Ecto neural progenitor cell (in vitro differentiated cells): ENCODE measurements at places on chromosomes 1 and 21.

DNA sequence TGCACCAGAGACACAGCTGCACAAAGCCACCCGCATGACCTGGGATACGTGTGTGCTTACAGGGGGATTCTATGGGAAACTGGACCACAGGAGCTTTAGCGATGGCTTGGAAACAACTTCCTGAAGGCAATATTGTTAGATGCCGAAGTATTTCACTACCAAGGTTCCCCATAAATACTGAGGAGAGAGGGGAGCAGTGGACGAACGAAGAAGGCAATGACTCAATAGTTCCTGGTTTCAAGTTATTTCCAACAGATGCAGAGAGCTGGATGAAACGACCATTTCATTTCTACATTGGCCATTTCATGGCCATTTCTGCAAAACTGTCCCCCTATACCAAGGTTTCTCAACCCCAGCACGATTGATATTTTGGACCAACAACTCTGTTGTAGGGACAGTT lies 61.3 kb downstream of the CD34 start:
- DNase-seq: no peak

GRCh38 chr1:7386226-7387052 lies 384.7 kb upstream of the VAMP3 start:
- peak; percentile 37 for DNase-seq

DNA sequence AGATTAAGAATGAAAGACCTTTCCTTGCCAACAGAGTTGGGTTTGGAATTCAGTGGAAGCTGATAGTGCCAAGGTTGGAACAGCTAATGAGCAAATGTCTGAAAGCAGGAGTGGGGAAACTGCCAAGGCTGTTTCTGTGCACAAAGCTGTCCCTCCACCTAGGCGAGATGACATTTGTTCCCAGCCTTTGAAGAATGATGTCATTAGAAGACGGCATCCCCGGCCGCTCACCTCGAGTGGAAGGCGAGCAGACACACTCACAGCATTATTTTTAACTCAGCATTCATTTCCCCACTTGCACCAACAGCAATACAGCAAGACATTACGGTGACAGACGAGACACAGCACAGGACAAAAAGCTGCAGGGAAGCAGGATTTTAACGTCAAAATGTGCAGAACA lies 463.9 kb downstream of the PCP4 start:
- DNase-seq: no peak

DNA sequence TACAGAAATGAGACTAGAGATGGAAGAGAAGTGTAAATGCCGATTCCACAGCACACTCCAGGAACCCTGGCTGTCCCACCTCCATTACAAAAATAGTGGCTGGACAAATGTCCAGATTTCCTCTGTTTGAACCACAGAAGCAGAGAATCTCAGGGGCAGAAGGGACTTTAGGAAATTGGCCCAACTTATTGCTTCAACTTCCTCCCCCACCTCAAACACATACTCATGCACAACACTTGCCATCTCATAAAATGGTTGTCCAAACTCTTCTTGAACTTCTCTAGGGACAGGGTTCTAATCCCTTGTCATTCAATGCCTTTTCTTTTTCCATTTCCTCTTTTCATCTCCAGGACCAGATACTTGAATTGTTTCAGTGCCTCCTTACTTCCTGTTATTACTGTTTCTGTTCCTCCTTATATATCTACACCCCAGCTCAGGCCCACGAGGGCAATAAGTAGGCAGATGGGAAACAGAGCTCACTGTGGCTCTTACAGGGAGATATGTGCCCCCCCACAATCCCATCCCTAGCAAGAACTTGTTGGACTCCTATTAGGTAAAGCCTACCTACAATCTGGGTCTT lies 8.5 kb upstream of the B4GALT3 start:
- no peak for DNase-seq

DNA sequence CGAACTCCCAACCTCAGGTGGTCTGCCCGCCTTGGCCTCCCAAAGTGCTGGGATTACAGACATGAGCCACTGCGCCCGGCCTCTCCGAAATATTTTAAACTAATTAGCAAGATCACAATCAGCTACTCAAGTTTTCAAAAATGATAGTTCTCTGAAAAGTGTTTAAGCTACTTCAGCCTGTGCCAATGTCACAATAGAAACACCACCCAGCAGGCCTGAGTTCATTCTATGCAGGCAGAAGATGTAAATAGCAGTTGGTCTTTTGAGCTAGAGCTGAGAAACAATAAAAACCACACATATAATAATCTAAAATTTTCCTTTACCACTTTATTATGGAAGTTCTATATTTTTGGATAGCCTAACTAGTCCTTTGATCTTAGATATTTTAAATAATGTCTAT lies 96.1 kb downstream of the LRRC40 start:
- no peak for DNase-seq

DNA sequence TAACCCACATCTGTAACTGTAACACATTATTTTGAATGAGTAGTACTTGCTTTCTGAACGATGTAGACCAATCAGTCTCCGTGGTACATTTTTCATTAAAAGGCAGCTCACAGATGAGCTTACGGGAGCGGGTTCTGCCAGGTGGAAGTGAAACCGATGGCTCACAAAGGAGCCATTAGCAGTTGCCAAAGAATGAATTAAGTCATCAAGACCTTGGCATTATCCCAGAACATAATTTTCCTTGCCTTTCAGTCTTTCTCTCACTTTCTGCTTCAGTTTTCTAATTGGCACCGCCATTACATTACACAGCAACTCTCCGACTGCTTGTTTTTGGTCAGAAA lies 33.5 kb upstream of the UTS2 start:
- DNase-seq: no peak

DNA sequence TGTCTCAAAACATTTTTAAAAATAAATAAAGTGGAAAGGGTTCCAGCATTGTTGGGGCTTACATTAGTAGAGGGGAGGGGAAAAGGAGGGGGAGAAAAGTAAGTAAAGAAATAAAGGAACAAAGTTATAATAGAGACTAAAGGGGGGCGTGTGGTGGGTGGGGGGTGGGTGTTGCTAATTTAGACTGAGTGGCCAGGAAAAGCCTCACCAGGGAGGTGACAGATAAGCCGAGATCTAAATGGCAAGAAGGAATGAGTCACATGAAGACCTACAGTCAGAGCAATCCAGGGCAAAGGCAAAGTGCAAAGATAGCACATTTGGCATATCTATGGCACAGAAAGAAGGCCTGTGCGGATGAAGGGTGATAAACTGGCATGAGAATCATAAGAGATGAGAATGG lies 7.5 kb downstream of the MPL start:
- DNase-seq: no peak

GRCh38 chr1:30664103-30664755 lies 59.2 kb downstream of the MATN1 start:
- no peak for DNase-seq

DNA sequence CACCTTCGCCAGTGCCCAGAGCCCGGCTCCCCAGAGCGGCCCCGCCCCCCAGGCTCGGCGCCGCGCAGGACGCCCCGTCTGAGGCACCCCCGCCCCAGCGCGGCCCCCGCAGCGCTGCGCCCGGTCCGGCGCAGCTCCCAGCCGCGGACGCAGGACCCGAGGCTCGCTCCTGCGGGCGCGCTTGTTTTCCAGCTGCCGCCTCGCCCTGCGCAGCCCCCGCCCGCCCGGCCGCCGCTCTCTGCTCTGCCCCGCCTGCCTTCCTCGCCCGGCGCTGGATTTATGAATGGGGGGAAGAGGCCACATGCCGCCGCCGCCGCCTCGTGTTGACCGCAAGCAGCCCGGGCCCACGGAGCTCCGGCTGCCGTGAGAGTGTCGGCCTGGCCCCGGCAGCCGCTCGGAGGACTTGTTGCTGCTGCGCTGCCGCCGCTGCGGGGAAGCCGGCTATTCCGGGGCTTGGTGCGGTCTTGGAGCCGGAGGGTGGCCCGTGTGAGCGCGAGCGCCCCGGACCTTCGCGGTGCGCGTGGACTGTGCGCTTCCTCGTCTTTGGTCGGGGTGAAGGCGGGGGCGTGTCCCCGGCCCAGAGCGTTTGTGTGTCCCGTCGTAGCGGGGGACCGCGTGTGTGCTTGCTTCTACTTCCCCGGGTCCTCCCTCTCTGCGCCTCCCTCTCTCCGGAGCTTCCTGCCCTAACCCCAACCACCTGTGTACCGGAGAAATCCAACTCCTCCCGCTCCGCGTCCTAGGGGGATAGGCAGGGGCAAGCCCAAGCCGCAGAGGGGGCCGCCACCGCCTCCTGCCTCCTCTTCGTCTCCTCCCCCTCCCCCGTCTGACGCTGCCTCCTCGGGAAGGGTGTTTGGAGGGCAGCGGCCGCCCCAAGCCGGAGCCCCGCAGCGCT lies 736 bp downstream of the KCNC4 start:
- DNase-seq: peak; percentile 71

- DNase-seq: no peak
Measured at GRCh38 chr1:20192364-20192763, 6.0 kb upstream of the PLA2G2C start.

DNA sequence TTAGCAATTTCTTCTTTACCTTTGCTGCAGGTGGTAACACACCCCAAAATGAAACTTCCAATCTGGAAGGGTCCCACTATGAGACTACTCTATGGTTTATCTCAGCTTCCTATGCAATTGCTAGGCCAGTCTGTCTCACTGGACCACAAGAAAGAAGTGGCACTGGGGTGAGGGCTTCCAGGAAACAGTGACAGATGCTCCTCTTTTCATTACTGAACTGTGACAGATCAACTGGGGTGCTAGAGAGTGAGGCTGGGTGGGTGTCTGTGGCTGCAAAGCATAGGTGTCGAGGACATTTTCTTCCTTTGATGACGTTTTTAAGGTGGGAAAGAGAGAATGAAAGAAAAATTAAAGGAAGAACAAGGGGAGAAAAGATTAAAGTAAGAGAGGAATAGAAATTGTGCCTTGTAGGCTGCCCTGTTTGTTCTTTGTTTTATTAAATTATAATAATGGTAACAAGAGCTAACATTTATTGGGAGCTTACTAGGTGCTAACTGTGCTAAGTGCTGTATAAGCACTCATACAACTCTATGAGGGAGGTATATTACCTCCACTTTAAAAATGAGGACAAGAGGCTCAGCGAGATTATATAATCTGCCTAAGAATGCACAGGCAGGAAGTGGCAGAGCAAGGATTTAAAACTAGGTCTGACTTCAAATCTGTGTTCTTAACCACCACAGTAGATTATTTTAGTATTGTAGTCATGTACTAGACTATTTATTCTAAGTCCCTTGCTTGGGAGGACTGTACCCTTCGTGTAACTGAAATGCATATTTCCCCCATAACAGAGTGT lies 27.8 kb upstream of the DMRTA2 start:
- DNase-seq: no peak

DNA sequence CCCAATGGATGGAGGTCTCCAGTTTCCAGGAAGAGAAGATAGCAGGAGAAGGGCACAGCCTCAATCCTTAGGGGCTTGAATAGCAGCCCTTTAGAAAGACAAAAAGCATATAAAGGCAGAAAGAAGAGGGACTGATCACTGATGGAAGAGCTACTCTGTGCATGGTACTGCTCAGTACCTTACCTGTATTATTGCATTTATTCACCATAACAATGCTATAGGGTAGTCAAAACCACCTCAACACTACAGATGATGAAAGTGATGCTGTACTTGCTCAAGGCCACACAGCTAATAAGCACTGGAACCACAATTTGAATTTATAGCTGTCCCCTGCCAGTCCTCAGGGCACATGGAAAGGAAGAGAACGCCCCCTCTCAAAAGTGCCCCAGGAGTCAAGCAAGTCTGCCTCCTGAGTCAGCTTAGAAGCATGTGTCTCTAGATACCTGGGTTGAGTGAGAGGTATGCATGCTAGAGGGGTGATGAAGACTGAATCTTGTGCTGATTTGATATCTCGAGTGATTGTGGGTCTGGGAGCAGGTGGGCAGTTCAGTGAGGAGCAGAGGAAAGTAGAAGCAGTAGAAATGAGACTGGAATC lies 13.6 kb downstream of the DDAH1 start:
- no peak for DNase-seq

DNA sequence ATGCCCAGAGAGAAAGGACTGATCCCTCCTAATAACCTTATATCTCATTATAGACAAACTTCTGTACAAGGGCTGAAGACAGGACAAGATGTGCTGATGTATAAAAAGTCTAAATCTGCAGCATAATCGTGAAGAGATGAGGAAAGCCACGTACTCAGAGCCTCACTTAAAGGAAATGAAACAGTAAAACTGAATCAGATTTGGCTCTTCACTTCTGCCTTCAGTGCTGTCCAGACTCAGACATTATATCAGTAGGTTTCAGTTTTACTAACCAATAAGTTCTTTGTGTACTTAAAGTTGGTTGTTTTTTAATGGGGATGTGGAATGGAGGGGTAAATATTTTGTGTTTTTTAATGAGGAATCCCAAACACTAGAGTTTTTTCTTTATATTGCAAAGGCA lies 45.3 kb upstream of the RGS1 start:
- no peak for DNase-seq

DNA sequence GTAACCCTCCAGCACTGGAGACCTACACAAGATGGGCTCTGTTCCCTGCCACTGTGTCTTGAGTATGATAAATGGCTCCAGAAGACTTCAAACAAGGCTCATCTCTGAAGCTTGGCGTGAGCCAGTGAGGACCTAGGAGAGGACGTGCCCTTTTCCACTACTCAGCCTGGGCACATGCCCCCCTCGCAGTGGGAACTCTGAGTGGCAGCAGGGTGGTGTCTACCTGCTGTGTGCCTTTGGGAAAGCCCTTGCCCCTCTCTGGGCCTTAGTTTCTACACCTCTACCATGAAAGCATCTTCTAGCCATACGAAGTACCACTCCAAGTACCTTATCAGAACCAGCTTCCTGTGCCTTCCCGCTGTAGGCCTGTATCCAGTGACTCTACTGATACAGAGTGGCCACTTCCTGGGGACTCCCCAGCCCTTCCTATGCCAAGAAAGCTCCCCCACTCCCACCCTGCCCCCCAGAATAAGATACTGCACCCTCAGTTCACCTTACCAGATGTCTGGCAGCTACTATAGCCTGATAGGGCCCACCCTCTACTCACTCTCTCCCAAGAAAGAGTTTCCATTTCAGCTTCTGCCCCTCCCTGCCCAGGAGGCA lies 3.1 kb upstream of the MOB3C start:
- no peak for DNase-seq

- DNase-seq: no peak
Measured at GRCh38 chr1:206488466-206488865, 18.2 kb downstream of the IKBKE start.

GRCh38 chr1:244231193-244231571 lies 180.1 kb downstream of the ZBTB18 start:
- no peak for DNase-seq

DNA sequence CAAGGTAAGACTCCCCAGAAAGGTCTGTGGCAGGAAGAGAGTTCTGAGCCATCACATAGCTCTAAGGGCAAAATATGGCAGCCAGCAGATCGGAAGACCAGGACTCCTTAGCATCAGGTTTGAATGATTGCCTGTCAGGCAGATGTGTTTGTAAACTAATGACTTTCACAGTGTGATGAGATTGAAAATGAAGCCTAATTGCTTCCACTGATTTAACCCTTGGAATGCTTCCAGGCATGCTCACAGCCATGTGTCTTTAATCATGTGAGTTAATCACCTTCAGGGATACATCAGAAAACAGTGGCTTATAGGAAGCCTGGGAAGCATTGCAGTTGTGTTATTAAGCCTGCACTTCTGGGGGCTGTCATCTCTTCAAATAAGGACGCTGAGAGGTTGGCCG lies 82.8 kb downstream of the LRRC53 start:
- no peak for DNase-seq
